ENCODE measurements at places on chromosomes 3 and 15. TPM values are rescaled to one million over a fixed set of nuclear protein-coding genes. Genes with fewer than 3 reads are reported as not detected.

BNC1 gene
- polyA plus RNA-seq: 0.10 TPM

CAMK2N2 gene
- 0.13 TPM for polyA plus RNA-seq

IGSF11 gene
- 4.9 TPM for polyA plus RNA-seq

FRMD4B gene
- polyA plus RNA-seq: 45.7 TPM

AHSG gene
- polyA plus RNA-seq: 0.58 TPM

ISL2 gene
- polyA plus RNA-seq: not detected

CRABP1 gene
- polyA plus RNA-seq: 73.0 TPM

DNA sequence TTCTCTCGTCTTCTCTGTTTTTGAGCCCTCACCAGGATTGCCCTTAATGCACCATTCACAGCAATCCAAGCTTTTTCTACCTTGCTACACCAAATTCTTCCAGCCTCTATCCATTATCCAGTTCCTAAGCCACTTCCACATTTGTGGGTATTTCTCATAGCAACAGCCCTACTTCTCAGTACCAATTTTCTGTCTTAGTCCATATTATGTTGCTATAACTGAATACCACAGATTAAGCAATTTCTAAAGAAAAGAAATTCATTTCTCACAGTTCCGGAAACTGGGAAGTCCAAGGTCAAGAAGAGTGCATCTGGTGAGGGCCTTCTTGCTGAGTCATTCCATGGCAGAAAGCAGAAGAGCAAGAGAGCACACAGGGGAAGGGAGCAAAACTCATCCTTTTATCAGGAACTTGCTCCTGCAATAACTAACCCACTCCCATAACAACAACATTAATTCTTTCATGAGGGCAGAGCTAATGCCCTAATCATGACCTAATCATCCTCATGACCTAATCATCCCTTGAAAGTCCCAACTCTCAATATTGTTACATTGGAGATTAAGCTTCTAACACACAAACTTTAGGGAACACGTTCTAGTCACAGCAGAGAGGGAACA, 9.7 kb upstream of the EIF1B start:
- no peak for DNase-seq

- DNase-seq: no peak
Measured at GRCh38 chr3:72465853-72466252, 382.4 kb downstream of the SHQ1 start.

DNA sequence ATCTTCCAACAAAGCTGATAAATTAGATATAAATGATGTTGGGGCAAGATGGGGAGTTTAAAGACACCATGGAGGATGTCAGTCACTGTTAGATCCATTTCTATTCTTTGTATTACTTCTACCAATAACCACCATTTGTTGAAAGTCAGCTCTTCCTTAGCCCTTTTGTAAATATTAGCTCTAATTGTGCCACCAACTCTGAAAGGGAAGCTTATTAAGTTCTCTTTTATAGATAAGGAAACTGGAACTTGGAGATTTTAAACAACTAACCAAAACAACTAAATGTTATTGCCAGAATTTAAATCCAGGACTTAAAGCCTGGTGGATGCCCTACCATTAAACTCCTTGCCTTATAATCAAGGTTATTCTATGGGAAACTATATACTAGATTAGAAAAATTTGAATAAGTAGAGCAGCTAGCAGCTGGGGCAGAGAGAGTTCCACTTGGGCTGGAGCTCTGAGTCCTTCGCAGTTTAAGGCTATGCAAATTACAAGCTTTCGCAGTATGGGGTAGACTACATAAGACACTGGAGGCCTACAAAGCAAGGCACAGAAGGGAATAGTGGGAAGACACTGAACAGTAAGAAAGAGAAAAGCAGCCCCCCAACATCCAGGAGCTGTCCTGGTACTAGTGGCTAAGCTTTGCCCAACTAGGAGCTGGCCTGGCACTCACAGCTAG, 52.6 kb downstream of the TM4SF18 start:
- no peak for DNase-seq

GRCh38 chr3:37994639-37994972, 4.0 kb downstream of the VILL start:
- no peak for DNase-seq

DNA sequence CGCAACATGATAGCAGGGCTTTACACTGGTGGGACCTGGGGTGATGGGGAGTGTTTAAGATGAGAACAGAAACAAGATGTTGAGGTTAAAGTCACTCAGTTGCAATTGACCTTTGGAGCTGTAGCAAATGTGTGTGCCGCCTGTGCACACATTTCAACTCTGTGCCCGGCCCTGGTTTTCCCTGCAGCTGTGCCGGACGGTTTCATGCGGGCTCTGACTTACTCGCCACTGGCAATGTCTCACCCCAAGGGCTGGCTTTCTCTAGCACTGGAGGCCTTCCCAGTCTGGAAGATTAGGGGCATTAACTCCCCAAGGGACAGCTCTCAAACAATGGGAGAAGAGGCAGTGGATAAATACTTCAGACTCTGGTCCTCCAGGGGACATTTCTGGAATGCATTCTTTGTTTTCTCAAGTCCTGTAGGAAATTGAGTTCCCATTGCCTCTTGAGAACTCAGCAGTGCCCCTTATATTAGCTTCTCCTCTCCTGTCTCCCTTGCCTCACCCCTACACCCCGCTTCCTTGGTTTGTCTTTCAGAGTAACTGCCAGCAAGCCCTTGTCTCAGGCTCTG, 152.5 kb downstream of the EDEM1 start:
- no peak for DNase-seq

Data from left renal cortex interstitium (tissue), 4 donors.